ENCODE measurements at places on chromosomes 13 and 19. TPM values are rescaled to one million over a fixed set of nuclear protein-coding genes. Genes with fewer than 3 reads are reported as not detected.

KCNN1 gene
- 0.33 TPM for total RNA-seq

PRKD2 gene
- total RNA-seq: 25.5 TPM

TMEM150B gene
- 1.6 TPM for total RNA-seq

- H3K27me3 ChIP-seq: no peaks in the 10 kb centered on the region
- H3K4me3 ChIP-seq: no peak overlapping the region
- DNase-seq: no peak
- no peak overlapping the region for H3K27ac ChIP-seq
- H3K4me1 ChIP-seq: no peaks in the 10 kb centered on the region
Measured at GRCh38 chr19:3210347-3211017, 14.0 kb upstream of the CELF5 start.

GRCh38 chr13:88622362-88622973 is 951.3 kb downstream of the SLITRK5 start:
- H3K27me3 ChIP-seq: no peaks in the 10 kb centered on the region
- no peak overlapping the region for H3K27ac ChIP-seq
- no peak overlapping the region for H3K4me3 ChIP-seq
- H3K4me1 ChIP-seq: no peaks in the 10 kb centered on the region
- H3K36me3 ChIP-seq: no peaks in the 10 kb centered on the region

DNA sequence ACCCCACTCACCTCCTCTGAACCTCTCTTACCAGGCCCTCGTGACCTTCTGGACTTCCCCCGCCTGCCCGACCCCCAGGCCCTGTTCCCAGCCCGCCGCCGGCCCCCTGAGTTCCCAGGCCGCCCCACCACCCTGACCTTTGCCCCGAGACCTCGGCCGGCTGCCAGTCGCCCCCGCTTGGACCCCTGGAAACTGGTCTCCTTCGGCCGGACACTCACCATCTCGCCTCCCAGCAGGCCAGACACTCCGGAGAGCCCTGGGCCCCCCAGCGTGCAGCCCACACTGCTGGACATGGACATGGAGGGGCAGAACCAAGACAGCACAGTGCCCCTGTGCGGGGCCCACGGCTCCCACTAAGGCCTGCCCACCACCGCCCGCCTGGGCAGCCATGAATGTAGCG is 3.2 kb downstream of the TTC9B start:
- no peak overlapping the region for H3K27ac ChIP-seq
- no peaks in the 10 kb centered on the region for H3K36me3 ChIP-seq
- H3K4me3 ChIP-seq: no peak overlapping the region
- H3K27me3 ChIP-seq: peaks cover 30% of the 10 kb centered on the region
- no peak for DNase-seq

DNA sequence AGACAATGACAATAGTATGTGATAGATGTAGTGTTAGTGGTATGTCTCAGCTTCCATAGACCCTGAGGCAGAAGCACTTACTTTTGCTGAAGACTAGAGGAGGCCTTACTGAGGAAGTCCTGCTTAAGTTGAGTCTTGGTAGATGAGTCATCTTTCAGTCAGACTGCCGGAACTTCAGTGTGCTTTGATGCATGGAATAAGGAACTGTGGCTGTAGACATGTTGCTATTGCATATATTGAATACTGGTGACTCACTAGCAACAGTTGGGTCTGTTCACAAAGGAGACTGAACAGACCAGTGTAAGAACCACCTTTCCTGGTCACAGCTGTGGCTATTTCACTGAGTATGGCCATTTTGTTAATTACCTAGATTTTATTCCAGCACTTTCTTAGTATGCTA is 1000.6 kb downstream of the OLFM4 start:
- no peaks in the 10 kb centered on the region for H3K27me3 ChIP-seq
- H3K27ac ChIP-seq: no peak overlapping the region
- H3K4me3 ChIP-seq: no peak overlapping the region

- no peaks in the 10 kb centered on the region for H3K27me3 ChIP-seq
- H3K36me3 ChIP-seq: no peaks in the 10 kb centered on the region
- H3K4me3 ChIP-seq: no peak overlapping the region
- no peak for DNase-seq
- no peaks in the 10 kb centered on the region for H3K4me1 ChIP-seq
Measured at GRCh38 chr13:40121722-40122121, 466.3 kb downstream of the COG6 start.

DNA sequence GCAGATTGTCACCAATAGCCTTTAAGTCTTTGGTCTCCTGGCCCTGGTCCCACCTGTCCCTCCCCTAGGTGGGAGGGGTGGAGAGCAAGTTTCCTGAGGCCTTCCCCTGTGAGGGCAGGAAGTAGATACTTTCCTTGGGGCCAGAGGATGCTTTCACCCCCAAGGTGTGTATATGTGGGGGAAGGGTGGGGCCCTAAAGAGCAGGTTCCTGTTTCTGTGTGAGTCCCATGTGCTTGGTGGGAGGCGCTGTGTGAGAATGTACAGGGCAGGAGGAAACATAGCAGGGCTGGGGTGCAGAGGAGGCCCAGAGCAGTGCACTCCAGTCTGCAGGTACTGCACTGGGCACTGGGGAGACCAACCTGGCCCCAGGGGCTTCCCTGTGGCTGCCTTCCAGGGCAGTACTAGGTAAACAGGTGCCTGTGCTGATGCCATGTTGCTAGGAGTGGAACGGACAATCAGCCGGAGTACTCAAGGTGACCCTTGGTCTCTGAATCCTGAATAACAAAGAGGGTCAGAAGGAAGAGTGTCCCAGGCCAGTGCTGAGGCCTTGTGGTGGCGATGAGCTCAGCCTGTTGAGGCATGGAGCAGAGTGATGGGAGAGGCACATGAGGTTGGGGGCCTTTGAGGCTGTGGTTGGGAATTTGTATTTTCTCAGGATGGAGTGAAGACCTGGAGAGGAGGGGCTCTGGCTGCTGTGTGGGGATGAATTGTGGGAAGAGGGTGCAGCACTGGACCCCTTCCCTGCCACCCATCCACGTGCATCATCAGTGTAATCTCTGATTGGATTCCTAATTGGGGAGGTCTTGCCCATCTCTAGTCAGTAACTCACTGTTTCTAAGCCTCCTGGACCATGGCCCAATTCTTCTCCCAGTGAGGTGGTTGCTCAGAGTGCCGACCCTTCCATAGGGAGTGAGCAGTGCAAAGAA is 5.1 kb downstream of the EGLN2 start:
- H3K4me3 ChIP-seq: peak overlapping the region; percentile 57
- peaks cover 69% of the 10 kb centered on the region for H3K4me1 ChIP-seq
- no peak for DNase-seq
- no peaks in the 10 kb centered on the region for H3K27me3 ChIP-seq
- H3K36me3 ChIP-seq: no peaks in the 10 kb centered on the region
- peak overlapping the region; percentile 79 for H3K27ac ChIP-seq

- H3K27me3 ChIP-seq: no peaks in the 10 kb centered on the region
- peak overlapping the region; percentile 39 for H3K4me3 ChIP-seq
- no peaks in the 10 kb centered on the region for H3K4me1 ChIP-seq
- H3K36me3 ChIP-seq: no peaks in the 10 kb centered on the region
Measured at GRCh38 chr19:16338470-16339360, 14.1 kb downstream of the KLF2 start.

DNA sequence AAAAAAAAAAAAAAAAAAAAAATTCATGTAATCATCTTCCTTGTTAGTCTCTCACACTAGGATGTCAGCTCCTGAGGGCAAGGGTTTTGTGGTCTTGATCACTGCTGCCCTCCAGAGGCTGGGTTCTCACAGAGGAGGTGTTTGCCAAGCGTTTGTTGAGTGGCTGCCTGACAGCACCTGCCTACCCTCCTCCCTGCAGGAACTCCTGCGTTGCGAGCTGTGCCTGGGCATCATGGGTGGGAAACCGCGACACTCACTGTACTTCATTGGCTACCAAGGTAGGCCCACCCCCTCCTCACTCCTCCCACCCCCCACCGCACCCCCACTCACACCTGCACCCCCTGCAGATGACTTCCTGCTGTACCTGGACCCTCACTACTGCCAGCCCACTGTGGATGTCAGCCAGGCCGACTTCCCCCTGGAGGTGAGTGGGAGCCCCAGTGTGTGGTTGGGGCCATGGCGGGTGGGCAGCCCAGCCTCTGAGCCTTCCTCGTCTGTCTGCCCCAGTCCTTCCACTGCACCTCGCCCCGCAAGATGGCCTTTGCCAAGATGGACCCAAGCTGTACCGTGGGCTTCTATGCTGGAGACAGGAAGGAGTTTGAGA is 8.1 kb downstream of the ATG4D start:
- H3K27me3 ChIP-seq: no peaks in the 10 kb centered on the region
- no peak for DNase-seq
- no peak overlapping the region for H3K27ac ChIP-seq
- peaks cover 4% of the 10 kb centered on the region for H3K36me3 ChIP-seq
- H3K4me3 ChIP-seq: no peak overlapping the region

DNA sequence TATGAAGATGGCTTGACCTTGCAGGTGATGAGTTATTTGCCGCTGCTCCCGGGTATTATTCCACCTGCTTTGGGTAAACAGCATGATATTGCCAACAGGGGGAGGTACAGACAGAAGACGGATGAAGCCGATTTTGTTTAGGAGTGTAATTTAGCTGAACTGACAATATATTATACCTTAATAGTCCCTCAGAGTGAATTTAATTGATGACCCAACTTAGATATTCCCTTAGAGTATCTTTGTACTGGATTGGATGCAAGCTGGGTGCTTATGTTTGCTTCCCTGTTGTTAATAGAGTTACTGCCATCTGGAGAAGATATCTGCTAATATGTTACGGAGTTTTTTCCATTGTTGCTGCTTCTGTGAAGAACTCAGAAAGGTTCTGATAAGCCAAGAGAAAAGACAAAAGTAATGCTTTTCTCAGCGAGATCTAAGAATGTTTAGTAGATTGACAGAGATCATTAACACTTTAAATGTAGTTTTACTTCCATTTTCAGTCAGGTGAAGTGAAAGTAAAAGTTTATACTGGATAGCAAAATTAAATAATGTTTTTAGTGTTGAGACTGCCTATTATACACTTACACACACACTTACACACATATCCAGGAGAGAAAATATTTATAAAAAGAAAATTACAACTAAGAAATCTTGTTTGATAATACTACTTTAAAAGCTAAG is 2220.8 kb upstream of the PCDH20 start:
- no peaks in the 10 kb centered on the region for H3K36me3 ChIP-seq
- H3K27ac ChIP-seq: no peak overlapping the region
- H3K4me1 ChIP-seq: no peaks in the 10 kb centered on the region

- DNase-seq: peak; percentile 98
- H3K4me1 ChIP-seq: no peaks in the 10 kb centered on the region
- H3K27ac ChIP-seq: peak within 1 kb of the TSS; percentile 77
- peak within 1 kb of the TSS; percentile 76 for H3K4me3 ChIP-seq
Measured at GRCh38 chr19:53467485-53468262, at the start of gene ZNF813. ZNF813 (plus strand) TSS chr19:53467733; CDS start chr19:53483823, 16,090 bp downstream.

- H3K4me3 ChIP-seq: peak overlapping the region; percentile 40
- H3K27me3 ChIP-seq: no peaks in the 10 kb centered on the region
- H3K27ac ChIP-seq: peak overlapping the region; percentile 81
- DNase-seq: no peak
- H3K4me1 ChIP-seq: peaks cover 10% of the 10 kb centered on the region
- no peaks in the 10 kb centered on the region for H3K36me3 ChIP-seq
Measured at GRCh38 chr19:18160493-18160970, 7.6 kb downstream of the PIK3R2 start.

Data from breast epithelium (tissue), 4 donors.